SW480 (cell line): ENCODE measurements at places on chromosomes 5 and 9.

DNA sequence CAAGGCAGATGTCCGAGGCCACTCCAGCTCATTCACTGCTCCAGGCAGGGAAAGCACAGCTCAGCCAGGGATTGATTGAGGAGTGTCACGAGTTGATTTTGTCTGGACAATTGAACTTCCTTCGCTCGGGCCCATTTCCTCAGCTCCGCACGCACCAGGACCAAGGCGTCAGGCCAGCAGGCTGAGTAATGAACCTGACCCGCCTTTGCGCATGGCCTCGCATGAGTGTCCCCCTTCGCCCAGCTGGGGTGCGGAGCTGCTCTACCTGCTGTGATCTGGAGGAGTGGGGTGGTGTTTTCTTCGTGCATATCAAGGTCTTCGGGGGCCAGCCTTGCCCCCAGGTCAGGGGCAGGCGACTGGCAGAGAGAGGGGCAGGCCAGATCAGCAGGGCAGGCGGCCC, 44.0 kb downstream of the VAV2 start:
- DNase-seq = no peak

DNA sequence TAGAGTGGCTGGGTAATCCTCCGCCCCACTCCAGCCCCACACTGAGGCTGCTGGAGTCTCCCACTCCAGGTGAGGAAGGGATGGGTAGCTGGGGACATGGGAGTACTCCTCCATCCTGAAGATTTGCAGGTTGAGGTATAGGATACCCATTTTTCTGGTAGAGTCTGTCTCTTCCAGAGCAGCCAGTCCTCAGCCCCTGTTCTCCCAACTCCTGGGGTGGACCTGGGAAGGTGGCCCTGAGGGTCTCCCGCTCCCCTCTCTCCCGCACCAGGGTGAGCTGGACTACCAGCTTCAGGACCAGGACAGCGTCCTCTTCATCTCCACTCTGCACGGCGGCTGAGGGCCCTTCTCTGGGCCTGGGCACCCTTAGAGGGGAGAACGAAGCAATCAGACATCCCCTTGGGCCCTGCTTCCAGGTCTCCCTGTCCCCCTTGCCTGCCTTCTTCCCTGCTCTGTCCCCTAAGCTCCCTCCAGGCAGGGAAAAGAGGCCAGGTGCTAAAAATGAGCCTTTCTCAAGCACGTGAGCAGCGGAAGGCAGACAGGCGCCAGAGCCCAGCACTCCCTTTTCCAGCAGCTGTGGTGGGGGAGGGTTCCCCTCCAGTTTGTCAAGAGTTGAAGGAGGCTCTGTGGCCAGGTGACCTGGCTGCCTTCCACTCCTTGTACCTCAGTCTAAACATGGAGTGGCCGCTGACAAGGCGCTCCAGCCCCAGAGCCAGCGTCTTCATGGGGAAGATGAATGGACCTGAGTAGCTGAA, 18.4 kb downstream of the URM1 start:
- no peak for DNase-seq

DNA sequence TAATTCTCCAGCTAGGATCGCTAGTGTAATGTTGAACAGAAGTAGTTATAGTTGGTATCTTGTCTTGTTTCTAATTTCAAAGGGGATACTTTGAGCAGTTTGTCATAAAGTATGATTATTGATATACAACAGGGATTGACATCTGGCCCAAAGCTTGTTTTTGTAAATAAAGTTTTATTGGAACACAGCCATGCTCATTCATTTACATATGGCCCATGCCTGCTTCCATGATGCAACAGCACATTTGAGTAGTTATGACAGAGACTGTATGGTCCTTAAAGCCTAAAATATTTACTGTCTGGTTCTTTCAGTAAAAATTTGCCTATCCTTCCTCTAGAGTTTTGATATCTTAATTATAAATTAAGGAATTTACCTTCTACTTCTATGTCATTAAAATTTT, 69.8 kb downstream of the RPS6 start:
- no peak for DNase-seq

- DNase-seq = no peak
Observed at GRCh38 chr5:18675041-18675440, 1040.8 kb downstream of the TAF11L14 start.

DNA sequence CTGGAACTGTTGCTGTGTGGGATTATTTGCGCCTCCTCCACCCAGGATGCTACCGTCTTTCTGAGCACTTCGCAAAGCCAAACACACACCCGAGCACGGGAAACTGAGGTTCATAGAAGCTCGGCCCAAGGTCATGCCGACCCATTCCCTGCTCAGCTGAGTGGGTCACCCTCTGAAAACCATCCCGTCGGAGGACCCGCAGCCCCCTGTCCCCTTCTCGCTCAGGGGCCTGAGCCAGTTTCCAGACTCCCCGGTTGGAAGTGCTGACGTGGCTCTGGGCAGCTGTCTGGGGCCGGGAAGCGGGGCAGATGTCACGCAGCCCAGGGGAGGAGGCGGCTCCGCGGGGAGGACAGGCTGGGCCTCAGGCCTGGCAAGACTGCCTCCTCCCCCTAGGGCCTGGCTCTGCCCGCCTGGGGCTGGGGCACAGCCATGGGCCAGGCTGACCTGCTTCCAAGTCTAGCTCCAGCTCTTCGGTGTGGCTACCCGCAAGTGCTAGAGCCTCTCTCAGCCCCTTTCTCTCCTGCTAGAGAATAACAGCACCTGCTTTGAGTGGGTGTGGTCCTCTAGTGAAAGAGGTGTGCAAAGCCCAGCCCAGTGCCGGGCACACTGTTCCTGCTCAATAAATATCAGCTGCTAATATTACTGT, 9.9 kb upstream of the CXXC5 start:
- DNase-seq = peak; percentile 95

- DNase-seq = no peak
Observed at GRCh38 chr5:79505138-79505537, 8.8 kb downstream of the HOMER1 start.

- DNase-seq = no peak
Observed at GRCh38 chr5:111537141-111538024, 25.0 kb upstream of the STARD4 start.

- no peak for DNase-seq
Observed at GRCh38 chr9:127890053-127890452, 9.3 kb downstream of the ST6GALNAC6 start.

- DNase-seq = no peak
Observed at GRCh38 chr9:96619124-96619465, 548 bp downstream of the CDC14B start.

DNA sequence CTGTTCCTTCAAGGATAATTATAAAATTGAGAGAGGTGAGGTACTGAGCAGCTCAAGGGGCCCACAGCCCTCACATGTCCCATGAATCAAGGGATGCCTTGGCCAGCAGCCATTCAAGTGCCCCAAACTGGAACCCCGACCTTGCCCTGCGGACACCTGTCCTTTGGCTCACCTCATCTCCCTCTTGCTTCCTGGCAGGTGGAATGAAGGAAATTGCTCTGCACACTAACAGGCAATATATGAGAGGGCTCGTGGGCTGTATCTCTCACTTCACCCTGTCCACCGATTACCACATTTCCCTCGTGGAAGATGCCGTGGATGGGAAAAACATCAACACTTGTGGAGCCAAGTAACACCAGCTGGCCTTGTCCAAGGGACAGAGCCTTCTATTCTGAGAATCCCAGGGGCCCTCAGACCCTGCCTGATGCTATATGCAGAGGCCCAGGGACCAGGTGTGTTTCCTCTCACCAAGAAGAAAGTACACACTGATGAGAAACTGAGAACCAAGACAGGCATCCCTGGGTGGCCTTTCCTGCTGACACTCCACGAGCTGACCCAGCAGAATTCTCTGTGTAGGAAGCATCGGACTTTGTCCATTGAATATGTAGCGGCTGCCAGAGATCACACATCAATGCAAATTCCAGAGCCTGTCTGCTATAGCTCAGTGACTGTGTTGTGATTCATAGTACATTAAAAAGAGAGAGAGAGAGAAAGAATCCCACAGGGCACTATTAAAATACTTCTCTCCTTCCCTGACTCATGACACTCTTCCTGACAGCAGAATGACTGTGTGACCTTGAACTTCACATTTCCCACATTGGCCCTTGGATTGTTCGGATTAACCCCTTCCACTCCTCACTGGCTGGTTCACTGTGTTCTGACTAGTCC, 92.6 kb downstream of the LIFR start:
- peak; percentile 95 for DNase-seq

DNA sequence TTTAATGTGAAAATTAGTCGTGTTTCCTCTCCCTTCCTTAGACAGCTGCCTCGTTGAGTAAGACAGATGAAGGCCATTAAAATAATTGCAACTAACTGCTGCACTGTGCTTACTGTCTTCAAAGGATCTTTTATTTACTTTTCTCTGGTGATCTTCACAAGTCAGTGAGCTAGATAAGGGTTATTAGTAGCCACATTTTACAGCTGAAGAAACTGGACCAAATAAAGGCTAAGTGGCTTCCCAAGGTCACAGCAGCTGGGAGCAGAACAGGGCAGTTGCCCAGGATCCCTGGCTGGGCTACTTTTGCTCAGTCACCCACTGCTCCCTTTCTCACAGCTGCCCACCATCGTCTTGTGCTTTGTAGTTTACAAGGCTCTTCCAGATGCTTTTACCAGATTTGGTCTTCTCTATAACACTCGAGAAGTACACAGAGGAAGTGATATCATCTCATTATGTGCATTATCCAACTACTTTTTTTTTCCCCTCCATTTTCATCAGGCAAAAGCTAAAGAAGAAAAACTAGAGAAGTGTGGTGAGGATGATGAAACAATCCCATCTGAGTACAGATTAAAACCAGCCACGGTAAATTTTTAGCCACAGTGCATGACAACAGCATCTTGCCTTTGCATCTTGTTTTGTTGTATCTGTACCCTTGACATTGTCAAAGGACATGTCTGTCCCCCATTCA, 61.8 kb downstream of the ERAP1 start:
- no peak for DNase-seq

DNA sequence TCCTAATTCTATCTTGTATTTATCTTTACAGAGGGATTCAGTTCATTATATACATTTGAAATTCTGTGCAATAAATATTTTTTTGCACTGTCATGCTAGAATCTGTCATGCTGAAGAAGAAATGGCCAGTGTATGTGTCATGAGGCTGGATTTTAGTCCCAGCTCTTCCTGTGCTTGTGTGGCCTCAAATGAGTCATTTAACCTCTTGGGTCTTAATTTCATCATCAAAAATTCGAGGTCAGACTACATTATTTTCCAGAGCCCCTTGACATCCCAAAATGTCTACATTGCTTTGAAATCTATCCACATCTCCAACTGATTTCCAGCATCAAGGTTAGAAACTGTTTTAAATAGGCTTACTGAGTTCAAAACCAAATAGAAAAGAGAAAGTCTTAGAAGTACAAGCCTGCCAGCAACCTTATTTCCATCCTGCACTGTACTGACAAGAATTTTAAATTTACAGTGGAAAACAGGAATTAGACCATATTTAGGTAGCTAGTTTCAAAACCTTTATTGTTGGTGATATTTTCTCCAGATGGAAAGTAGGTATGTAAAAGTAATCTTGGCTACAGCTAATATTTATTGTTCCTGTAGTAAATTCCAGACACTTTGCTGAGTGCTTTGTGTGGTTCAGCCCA, 96.7 kb upstream of the MAMDC2 start:
- DNase-seq = peak; percentile 84

DNA sequence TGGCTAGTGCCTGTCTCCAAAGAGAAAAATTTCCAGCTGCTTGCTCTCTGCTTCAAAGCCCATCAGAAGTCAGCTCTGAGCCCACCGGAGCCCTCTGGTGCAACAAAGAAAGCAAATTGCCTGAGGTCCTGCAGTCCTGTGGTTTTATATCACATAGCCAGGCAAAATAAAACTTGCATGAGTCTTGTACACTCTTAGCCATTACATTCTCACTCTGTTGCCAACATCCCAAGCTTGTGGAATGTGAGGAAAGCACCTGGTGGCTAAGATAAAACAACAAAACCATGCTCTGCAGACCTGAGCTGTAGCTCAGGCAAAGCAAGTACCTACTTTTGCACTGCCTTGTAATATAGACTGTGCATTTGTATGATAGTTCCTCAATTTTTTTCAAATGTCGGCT, 133.7 kb downstream of the GPBP1 start:
- no peak for DNase-seq

- no peak for DNase-seq
Observed at GRCh38 chr5:15807871-15808270, 307.9 kb downstream of the FBXL7 start.

DNA sequence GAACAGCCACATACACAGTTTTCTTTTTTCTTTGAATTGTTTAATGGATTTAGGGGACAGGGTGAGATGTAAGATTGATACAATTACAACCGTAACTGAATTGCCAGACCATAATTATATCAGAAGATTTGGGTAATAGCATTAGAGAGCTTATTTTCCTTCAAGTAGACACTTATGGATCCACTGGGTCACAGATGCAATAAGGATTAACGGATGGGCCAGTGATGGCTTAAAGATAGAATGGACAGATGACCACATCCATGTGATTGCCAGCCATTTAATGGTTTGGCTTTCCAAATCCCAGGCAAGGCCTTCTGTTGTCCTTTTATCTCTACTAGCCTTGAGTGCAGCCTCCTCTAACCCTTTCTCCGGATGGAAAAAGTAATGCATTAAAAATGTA, 94.7 kb upstream of the NUDT12 start:
- no peak for DNase-seq

- no peak for DNase-seq
Observed at GRCh38 chr5:177507165-177507564, 2.5 kb downstream of the DOK3 start.

- no peak for DNase-seq
Observed at GRCh38 chr5:145683431-145683830, 151.7 kb downstream of the PRELID2 start.

DNA sequence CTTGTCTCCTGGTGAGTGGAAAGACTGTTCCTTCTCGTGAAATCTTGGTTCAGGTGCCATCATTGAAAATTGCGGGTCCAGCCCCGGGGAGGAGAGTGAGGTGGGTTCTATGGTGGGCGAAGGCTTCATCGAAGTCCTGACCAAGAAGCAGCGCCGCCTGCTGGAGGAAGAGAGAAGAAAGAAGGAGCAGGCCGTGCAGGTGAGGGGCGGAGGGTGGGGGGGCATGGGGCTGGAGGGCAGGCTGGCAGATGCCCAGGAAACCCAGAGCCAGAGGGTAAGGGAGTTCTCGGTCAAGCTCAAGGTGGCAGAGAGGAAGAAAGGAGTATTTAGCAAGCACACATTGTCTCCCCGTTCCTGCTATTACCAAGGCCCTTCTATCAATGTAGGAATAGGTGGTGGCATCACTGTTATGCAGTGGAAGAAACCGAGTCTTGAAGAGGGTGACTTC, 24.3 kb upstream of the POMT1 start:
- DNase-seq = no peak

GRCh38 chr5:36607114-36607571, 737 bp downstream of the SLC1A3 start:
- DNase-seq = peak; percentile 41

DNA sequence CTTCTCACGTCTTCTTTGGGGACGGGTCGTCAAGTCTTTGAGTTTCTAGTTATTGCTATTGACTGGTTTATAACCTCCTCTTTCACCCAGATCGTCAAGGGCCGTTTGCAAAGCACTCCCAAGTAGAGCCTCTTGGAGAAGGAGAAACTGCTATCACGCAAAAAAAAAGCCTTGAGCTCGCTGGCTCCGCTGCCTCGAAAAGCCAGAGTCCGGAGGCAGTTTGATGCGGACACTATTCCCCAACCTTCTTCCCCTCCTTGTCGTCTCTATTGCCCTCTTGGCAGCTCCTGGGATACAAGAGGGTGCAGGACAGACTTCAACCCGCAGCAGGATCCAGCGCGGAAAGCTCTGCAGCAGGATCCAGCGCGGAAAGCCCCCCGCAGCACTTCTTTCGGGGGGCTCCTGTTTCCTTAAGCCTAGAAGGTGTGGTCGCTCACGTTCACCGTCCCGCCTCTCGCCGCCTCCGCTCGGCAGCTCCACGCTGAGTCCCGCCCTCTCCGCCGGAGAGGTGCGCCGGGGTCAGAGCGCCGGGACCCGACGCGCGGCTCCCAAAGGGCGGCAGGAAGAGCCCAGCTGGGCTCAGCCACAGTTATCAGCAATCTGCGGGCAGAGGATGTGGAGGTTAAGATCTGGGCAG, at the start of gene PCDHAC1:
TSS of gene PCDHAC1 (plus strand) at position 494 of the 637 bp plus-strand sequence. CDS start 594 bp downstream, outside the sequence.
- peak; percentile 18 for DNase-seq
